ENCODE measurements at places on chromosomes 7 and 10. TPM values are rescaled to one million over a fixed set of nuclear protein-coding genes. Genes with fewer than 3 reads are reported as not detected.

SLC13A1 gene
- not detected for total RNA-seq

ARMC3 gene
- not detected for total RNA-seq

CRYGN gene
- total RNA-seq: not detected

DLX6 gene
- total RNA-seq: not detected

DGKB gene
- not detected for total RNA-seq

TEX47 gene
- total RNA-seq: not detected

FOXP2 gene
- total RNA-seq: not detected

GCK gene
- not detected for total RNA-seq

HELLS gene
- 174 TPM for total RNA-seq
